Fibroblast of skin of abdomen (primary cell): ENCODE measurements at places on chromosomes 1 and 21.

DNA sequence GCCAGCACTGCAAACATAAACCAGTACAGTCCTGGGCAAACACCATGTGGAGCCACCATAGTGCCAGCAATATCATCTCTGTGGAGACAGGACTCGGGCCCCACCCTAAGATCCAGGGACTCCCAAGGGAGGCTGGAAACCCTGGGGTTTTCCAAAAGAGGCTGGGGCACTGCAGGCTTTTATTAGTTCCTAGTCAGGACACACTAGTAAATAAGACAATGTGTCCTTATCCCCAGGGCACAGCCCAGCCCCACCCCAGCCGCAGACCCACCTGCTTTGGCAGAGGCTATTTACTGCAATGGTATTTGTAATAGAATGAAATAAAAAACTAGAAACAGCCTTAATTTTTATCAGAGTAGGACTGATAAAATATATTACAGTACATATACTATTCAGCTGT is 486 bp upstream of the GJB3 start:
- no peak for DNase-seq

DNA sequence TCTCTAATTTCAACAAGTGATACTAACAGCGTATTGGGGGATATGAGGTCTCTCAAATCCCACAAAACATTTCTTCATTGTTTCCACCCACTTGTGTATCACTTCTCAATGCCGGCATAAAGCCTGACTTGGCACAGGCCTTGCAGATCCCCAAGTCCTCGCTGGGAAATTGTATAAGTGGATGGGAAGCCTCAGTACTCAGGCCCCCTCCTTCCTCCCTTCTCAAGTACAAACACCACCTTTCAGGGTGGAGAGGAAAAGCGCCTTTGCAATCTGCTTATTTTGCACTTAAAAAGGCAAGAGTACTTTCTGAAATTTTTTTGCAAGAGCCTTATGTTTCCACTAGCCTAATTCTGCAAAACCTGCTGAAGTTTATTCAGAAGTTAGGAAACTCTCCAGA is 25.8 kb upstream of the KLHDC8A start:
- no peak for DNase-seq

- no peak for DNase-seq
Observed at GRCh38 chr1:94634977-94635416, 93.4 kb upstream of the F3 start.

- DNase-seq = peak; percentile 69
Observed at GRCh38 chr1:227429447-227430359, 111.4 kb upstream of the CDC42BPA start.

- no peak for DNase-seq
Observed at GRCh38 chr1:176222196-176222595, 15.1 kb upstream of the COP1 start.

DNA sequence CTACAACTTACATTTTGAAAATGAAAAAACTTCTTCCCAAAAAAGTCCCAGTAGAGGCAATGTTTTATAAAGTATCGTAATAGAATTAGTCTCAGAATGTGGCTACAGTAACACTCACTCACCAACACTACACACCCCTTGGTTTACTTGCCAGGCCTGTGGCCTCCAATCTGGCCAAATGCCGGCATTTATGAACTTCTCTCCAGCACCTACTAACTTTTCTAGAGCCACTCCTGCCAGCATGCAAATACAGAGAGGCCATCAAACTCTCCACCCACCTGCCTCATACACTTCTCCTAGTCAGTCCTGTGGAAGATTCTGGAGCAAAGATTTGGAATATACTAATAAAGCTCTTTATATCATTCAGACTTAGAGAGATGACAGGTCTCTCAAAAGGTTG is 32.3 kb downstream of the STPG1 start:
- DNase-seq = no peak

DNA sequence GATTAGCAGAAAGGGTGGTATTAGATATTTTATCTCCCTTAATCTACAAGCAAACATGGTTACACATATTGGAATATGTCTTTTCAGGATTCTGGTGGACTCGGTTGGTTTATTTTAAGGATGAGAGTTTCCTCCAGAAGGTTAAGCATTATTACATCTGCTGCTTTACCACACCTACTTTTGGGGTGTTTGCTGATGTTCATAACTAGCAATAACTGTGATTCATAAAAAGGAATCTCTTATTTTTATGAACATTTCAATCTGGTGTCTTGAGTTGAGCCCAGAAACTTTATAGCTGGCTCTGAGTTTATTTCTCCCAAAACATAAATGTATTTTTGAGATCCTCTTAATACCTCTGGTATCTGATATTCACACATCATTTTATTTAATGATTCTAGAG is 82.7 kb downstream of the LRRC8D start:
- no peak for DNase-seq

- peak; percentile 74 for DNase-seq
Observed at GRCh38 chr1:33918368-33918767, 54.5 kb downstream of the HMGB4 start.

- no peak for DNase-seq
Observed at GRCh38 chr1:182413486-182413885, 13.0 kb upstream of the TEDDM1 start.

DNA sequence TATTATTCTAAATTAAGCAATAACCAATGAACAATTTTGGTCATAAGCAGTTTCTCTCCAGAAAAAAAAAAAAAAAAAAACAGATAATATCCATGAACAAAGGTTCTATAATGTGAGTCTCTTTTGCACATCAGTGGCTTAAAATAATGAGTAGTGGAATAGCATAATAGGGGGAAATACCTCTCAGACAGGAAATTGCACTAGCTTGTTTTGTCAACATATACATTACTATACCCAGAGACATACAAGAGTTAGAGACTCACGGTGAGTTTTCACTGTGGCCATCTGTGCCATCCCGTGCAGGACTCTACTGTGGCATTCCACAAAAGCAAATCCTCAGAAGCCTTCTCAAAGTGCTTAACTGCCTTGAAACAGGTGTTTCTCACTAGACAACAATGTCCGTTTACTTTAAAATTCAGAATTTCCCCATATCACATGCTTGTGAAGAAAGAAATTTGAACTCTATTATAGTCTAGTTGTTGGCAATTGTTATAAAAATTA is 697.9 kb downstream of the USP25 start:
- DNase-seq = no peak

DNA sequence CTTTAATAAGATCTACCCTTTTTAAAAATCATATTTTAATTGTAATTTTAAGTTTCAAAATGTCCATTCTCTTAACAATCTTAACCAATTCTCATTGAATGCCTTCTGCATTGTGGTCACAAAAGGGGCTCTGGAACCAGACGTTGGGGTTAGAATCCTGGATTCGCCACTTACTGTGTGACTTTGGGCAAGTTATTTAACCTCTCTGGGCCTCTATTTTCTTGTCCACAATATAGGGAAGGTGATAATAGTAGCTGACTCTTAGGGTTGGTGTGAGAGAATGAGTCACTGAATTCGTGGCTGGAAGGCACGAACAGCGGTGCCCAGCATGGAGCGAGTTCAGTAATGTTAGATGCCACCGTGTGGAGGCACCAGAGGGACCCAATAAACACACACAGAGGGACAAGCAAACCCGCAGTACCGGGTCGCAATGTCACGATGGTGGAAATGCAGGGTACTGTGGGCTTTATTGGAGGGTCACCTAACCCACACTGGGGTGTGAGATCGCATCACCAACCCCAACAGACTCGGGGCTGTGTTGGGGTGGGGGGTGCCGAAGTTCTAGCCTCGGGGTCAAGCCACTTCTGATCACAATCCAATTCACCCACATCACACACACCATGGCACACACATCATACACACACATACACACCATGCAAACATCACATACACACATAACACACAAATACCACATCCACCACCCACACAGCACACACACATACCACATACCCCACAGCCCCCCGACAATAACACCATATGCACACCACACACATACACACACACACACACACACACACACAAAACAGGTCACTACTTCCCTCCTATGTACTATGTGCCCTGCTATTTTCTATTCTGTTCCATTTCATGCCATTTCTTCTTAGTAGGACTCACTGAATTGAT is 27.0 kb upstream of the IFNAR2 start:
- no peak for DNase-seq

DNA sequence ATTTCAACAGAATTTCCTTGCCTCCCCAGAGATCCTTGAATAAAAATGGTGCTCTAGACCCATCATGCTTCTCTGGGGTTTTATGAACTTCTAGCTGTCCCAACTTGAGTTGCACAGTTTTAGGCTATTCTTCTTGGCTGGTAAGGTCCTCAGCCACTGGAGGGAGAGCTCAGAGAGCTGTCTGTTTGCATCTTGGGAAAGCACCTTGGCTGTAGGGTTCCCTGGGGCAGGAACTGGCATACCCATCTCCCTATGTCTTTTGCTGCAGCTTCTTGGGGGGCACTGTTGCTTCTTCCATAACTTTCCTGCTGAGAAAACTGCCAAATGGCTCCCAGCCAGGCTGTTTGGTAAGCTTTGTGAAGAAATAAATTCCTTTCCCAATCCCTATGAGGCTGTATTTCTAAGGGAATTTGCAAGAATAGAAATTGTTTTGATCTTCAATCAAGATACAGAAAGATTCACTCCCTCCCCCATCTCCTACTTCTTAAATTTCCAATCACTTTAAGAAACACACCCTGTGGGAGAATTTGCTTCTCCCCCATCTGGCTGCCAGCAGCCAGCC is 8.2 kb upstream of the FMOD start:
- peak; percentile 57 for DNase-seq

- no peak for DNase-seq
Observed at GRCh38 chr21:44755227-44755626, 43.9 kb upstream of the TSPEAR start.

GRCh38 chr1:64476251-64476952 is 6.5 kb downstream of the CACHD1 start:
- DNase-seq = peak; percentile 87

DNA sequence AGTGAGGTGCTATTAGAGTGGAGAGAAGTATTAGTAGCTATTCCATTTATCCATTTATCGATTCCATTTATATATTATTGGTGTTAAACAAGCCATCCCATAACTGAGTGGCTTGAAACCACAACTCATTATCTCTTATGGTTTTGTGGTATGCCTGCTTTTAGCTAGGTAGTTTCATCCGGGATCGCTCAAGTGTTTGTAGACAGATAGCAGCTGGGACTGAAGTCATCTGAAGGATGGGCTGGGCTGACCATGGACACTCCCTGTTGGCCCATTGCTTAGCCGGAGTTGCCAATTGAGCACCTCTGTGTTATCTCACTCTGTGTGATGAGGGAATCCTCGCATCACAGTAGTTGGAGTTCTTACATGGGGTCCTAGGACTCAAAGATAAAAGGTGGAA is 622.5 kb downstream of the PLA2G4A start:
- DNase-seq = no peak

DNA sequence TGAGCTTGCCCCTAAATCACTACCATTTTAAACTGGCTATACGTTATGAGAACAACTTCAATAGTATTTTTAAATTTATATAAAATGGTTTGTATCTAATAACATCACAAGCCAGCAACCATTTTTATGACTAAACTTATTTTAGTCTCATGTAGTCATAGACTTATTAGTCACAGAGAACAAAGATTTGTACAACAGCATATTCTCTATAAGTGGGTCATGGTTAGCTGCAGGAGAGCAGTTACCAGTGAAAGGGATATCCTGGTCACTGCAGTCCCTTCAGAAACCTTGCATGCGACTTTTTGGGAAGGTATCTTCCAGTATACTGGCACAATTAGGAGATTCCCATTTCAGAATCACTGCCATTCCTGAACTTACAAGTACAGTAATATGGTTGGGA is 90.0 kb downstream of the HFM1 start:
- no peak for DNase-seq

DNA sequence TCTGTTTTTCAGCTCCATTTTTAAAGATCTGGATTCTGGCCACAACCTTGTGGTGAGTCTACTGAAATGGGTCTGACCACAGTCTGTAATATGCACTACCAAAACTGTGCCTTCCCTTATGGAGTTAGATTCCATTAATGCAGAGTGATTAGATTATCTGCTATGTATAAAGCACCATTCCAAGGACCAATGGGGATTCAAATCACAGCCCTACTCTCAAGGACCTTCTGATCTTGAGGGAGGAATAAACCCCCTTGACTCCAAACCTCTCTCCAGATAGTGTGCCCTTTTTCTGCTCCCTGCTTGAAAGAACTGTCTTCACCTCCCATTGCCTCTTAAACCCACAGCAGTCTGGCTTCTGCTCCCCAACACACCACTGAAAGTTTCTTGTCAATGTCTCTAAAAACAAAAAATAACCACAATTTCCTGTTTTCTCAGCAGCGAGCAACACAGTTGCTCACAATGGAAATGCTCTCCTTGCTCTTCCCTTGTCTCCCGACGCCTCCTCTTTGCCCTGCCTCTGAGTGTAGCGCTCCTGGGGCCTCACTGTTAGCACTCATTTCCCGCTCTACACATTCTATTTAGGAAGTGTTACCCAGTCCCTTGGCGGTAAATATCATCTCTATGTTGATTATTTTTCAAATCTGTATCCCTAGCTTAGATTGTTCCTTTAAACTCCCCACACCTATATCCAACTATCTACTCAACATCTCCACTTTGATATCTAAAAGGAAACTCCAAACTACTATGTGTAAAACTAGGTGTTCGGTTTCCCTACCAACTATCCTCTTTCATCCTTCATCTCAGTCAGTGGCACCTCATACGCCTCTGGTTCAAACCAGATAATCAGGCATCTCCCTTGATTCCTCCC is 13.6 kb downstream of the PCNX2 start:
- DNase-seq = peak; percentile 68

DNA sequence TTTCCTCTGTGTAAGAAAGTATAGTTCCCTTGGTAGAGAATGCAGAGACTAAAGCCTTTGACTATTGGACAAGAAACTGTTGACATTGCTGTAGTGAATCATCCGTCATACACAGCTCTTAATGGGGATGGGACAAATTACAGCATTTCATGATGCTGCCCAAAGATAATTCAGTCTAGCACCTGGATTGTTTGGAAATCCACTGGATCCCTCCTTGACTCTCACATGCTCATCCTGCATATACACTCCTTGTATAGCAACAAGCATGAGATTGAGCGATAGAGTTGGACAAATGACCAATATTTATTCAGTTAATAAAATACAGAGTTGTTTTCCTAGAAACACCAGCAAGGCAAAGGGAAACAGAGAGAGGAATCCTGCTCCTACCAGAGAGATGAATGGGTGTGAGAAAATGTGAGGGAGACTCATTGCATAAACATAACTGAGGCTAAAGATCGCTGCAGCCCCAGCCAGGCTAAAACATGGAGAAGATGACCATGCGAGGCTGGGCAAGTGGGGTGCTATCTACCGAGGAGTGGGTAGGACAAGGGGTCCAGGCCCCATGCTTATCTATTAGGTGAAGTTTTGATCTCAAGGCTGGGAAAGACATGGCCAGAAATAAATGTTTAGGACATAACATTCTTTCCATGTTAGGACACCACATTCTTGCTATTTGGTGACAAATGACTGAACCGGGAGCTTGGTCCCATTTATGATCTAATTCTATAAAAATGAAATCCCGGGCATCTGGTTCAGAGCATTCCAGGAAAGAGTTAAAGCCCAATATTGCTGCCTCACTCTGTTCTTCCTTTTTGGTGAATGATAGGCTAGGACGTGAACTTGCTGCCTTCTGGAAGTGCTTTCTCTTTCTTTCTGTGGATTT is 153.2 kb downstream of the TGFB2 start:
- DNase-seq = peak; percentile 64

GRCh38 chr1:186780076-186780475 is 48.7 kb upstream of the PLA2G4A start:
- no peak for DNase-seq

GRCh38 chr1:151401125-151401788 is 1.9 kb downstream of the PSMB4 start:
- DNase-seq = peak; percentile 3

- no peak for DNase-seq
Observed at GRCh38 chr1:106226550-106226949, 829.9 kb upstream of the PRMT6 start.

GRCh38 chr21:36319767-36320420 is at the start of gene MORC3:
Gene MORC3, plus strand, starts transcription at chr21:36320197. Its CDS starts 68 bp downstream, at chr21:36320265.
- peak; percentile 99 for DNase-seq
